ENCODE measurements at places on chromosomes 1 and 21.

DNA sequence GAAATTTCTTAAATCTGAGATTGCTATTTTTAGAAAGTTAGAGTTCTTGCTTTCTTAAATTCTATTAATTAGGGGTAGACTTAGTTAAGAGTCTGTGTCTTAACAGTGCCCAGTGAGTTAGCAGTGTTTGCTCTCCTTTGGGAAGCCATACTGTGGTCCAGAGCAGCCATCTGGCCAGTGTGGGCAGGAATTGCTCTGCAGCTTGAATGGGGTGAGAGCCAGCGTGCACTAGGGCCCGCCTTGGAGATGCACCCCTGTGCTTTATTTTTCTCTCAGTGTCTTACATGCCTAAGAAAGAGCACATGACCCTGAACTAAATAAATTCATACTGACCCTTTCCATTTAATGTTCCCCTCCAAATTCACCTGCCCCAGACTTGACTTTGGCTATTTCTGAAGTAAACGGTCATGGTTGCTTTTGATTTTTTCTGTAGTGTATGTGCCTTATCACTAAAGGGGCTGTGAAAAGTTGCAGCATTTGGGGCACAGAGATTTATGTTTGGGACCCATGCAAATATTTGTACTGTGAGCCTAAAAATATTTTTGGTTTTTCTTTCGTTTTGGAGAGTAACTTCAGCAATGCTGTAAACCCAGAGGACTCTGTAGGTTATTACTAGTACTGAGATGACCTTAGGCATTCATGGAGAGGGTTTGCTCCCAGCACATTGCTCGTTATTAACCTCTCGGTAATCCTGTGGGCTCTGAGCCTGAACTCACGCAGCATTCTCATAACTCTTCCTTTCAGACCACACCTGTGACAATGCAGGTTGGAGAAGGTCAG, 21.3 kb upstream of the KCNQ4 start:
- DNase-seq = peak; percentile 31

GRCh38 chr1:100597061-100597741, 59.3 kb downstream of the GPR88 start:
- DNase-seq = no peak

DNA sequence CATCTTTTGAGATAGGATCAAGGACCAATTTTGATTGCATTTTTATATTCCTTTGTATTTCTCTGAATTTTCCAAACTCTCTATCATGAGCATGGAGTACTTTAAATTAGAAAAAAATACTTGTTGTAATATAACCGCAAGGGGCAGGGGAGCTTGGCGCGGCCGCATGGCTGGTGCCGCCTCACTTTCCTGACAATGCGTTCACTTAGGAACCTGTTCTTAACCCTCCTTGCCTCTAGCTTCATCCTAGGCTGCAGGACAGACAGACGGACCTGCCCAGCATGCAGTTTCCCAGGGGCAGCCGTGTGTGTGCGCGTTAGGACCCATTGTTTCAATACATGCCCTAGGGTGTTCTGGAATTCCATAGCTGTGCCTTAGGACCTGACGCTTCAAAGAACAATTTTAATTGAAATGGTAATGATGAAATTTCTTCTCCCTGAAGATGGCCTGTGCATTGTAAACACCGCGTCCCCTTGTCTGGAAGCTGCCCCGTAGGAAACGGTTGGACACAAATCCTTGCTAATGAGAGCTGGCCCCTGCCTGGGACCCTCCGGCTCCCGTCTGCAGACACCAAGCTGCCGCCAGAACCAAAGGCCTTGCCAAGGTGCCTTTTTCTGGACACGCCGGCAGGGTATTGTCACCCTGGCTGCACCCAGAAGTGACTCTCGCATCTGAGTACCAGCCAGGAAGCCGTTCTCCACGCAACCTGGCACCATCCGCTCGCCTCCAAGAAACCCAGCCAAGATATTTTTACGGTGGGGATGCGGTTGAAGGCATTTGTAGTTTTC, 466.4 kb downstream of the NPHP4 start:
- DNase-seq = peak; percentile 87

- DNase-seq = no peak
Measured at GRCh38 chr1:166925810-166926478, 49.4 kb downstream of the ILDR2 start.

DNA sequence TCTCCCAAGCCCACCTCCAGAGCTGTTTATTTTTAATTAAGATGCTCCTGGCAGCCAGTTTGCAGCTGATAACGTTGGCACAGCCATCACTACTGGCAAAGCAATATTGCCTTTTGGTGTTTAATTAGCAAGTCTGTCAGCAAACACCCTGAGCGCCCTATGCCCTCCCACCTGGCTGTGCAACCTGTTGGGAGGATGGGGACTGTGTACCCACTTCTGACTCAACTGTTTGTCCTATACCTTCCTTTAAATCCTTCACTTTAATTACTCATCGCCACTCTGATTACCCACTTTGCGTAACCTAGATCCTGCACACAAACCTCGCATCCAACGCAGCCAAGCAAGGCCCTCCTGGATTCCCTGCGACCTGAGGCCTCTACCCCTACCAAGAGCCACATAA, 67.1 kb downstream of the BCAR3 start:
- DNase-seq = no peak

DNA sequence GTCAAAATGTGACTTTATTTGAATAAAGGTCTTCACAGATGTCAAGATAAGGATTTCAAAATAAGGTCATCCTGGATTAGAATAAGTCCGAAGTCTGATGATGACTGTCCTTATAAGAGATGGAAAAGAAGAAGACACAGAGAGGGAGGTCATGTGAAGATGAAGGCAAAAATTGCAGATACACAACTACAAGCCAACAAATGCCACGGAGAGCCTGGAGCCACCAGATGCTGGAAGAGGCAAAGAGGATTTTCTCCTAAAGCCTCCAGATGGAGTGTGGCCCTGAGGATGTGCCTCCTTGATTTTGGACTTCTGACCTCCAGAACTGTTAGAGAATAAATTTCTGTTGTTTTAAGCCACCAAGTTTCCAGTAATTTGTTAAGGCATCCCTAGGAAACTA, 31.2 kb downstream of the SLAMF1 start:
- no peak for DNase-seq

DNA sequence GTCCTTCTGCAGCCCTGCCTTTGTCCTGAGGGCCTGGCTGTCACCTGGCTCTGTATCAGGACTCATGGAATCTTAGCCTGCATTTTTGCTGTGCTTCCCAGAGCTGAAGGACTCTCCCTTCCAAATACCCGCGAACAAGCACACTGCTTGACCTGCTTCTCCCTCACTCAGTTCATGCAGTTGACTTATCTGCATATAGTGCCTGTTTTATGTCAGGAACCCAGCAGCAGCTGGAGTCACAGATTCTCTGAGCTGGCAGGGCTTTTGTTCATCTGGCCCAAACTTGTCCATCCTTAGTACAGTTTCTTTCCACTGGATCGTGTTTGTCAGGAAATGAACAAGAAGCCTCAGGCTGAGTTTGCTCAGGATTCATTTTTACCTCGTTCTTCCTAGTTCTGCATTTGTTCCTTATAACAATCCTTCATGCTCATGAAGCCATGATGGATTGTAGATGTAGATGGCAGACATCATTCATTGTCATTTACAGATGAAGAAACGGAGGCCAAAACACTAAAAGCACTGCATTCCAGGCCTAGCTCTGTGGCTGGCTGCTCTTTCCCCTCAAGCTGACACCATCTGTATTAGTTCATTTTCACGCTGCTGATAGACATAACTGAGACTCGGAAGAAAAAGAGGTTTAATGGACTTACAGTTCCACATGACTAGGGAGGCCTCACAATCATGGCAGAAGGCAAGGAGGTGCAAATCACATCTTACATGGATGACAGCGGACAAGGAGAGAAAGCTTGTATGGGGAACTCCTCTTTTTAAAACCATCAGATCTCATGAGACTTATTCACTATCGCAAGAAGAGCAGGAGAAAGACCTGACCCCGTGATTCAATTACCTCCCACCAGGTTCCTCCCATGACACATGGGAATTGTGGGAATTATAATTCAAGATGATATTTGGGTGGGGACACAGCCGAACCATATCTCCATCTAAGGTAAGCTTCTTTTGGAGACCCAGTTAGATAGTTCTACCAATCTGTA, 150.9 kb downstream of the HIVEP3 start:
- no peak for DNase-seq

GRCh38 chr1:226915672-226915995, 24.5 kb upstream of the COQ8A start:
- peak; percentile 13 for DNase-seq

GRCh38 chr1:27872802-27873551, 633 bp downstream of the THEMIS2 start:
- no peak for DNase-seq

- DNase-seq = no peak
Measured at GRCh38 chr1:31152181-31152795, 86.8 kb upstream of the PUM1 start.

DNA sequence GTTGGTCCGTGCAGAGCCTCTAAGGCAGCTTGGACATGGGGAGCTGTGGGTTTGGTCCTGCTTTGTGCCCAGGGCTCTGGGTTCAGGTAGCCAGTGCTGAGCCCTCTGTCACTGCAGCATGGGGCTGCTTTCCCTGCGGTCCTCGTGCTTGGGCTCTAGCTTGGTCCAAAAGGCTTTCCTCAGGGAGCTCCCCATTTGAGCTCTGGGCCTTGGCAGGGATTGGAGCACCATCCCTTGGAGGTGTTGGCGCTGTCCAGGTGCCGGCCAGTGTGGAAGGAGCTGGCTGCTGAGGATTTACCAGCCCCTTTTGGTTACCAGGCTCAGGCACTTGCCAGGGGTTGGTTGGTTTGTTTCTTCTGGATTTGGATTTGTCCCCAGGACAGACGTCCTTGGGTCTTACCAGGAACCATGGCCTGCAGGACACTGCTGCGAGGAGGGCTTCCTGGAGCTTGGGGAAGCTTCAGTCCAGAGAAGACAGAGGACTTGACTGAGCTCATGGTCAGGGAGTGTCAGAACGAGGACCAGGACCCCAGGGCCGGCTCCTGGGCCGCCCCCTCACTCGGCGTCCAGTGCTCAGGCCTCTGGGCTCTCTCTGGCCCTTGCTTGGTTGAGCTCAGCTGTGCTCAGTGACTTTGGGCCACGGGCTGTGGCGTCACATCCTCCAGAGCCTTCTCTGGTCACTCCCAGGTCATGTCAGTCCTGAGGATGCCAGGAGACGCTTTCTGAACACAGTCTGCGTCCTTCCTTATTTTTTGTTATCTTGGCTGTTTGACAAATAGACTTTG, 224.7 kb downstream of the CAMTA1 start:
- peak; percentile 70 for DNase-seq

DNA sequence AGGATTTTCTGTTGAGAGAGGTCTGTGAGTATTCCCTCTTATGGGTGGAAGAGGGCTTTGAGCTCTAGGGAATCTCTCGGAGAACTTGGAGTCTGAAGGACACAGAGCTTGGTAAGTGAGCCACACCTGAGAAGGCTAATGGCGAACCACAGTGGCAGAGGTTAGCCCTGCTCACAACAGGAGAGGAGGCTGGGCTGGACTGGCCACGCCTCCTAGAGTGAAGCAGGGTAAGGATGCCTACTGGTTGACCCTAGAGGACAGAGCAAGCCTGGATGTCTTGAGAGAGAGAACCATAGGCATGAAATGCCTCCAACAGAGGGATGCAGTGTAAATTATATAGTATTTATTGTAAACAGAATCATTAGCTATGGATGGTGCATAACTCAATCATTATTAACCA, 232.6 kb downstream of the PCP4 start:
- DNase-seq = no peak

- no peak for DNase-seq
Measured at GRCh38 chr21:33151941-33152731, 77.6 kb upstream of the IFNAR2 start.

- no peak for DNase-seq
Measured at GRCh38 chr1:11700601-11701467, 9.3 kb downstream of the DRAXIN start.

DNA sequence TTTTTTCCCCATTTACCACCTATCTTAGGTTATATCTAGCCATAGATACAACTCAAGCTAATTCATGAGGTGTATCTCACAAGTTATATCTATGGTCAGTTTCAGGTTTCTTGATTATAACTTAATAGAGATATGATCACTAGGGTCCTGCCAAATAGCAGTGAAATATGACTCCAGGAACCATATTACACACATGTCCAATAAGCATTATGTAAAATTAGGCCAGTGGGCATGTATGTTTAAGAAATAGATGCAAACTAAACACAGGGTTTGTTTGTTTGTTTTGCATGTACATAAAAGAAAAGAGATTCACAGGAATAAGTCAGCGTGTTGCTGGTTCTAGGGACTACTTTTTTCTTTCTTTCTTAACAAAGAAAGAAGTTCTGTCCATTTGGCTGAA, 112.5 kb upstream of the ST6GALNAC5 start:
- no peak for DNase-seq

GRCh38 chr1:200982071-200982945, 41.2 kb downstream of the KIF21B start:
- DNase-seq = no peak

- DNase-seq = no peak
Measured at GRCh38 chr1:231116738-231117137, 45.1 kb upstream of the TRIM67 start.

GRCh38 chr1:218614031-218614430, 268.9 kb downstream of the TGFB2 start:
- DNase-seq = no peak

- no peak for DNase-seq
Measured at GRCh38 chr1:19514391-19514831, 29.1 kb upstream of the CAPZB start.

DNA sequence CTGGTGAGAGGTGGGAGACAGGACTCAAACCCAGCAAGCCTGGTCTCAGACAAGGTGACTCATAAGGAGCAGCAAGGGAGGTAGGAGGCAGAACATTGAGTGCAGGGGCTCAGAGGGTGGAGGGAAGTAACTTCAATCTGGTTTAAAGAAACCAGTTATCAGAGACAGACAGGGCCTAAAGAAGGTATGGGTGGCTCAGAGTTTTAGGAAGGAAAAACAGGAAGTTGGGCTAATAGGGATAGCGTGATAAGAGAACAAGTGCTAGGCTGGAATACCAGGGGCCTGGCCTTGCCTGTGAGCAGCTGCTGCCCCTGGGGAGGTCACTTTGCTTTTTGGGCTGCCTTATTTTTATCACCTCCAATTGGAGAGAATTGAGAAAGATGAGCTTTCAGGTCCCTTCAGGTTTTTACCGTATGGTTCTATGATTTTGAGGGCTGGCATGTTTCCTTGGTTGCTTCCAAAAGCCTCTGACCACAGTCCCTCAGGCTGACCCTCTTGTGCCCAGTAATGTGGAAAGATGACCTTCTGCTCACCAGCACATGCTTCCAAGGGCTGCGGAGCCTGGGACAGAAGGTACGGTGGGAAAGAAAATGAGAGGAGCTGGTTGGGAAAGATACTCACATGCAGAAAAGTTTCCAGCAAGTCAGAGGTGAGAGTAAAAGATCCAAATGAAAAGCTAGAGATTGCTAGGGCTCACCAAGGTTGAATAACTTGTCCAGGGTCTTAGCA, 77.0 kb downstream of the DDR2 start:
- no peak for DNase-seq

- DNase-seq = no peak
Measured at GRCh38 chr1:11397151-11397901, 81.6 kb upstream of the DISP3 start.

GRCh38 chr21:35616090-35616489, 444.2 kb downstream of the SETD4 start:
- DNase-seq = no peak

Measured in vagina (tissue), 2 donors.